ENCODE measurements at places on chromosomes 6 and 20. TPM values are rescaled to one million over a fixed set of nuclear protein-coding genes. Genes with fewer than 3 reads are reported as not detected.

Gene CST8
- not detected for total RNA-seq

Gene CPNE5
- total RNA-seq: not detected

Gene SLC17A3
- total RNA-seq: 1.1 TPM

Gene HECA
- 2.0 TPM for total RNA-seq

Gene SNPH
- 4.9 TPM for total RNA-seq

Gene LATS1
- total RNA-seq: 7.4 TPM

Gene B3GALT4
- 0.93 TPM for total RNA-seq

Gene LAMA5
- 411 TPM for total RNA-seq

Gene SOBP
- 0.91 TPM for total RNA-seq

Gene MARCKS
- total RNA-seq: 15.3 TPM

Gene SLC29A1
- total RNA-seq: 50.6 TPM

Gene CD109
- total RNA-seq: 39.7 TPM

Gene MLN
- total RNA-seq: not detected

Gene ALDH5A1
- 7.0 TPM for total RNA-seq

Gene OR12D3
- not detected for total RNA-seq

Gene RCAN2
- total RNA-seq: not detected

Gene DEFB113
- not detected for total RNA-seq

Gene BTNL2
- total RNA-seq: not detected

Gene DPPA5
- total RNA-seq: not detected

Gene CPXM1
- not detected for total RNA-seq

Gene ADAT2
- 3.5 TPM for total RNA-seq

Gene COL9A1
- total RNA-seq: 0.05 TPM

Gene GCNT2
- total RNA-seq: 7.6 TPM

Gene ERGIC3
- 213 TPM for total RNA-seq

Gene FKBP1C
- 2.3 TPM for total RNA-seq

Gene RSPH4A
- total RNA-seq: 0.16 TPM

Gene SAMD3
- total RNA-seq: not detected

Gene OTOR
- not detected for total RNA-seq

Gene IRAK1BP1
- total RNA-seq: 0.72 TPM

Gene ZC3H12D
- 0.14 TPM for total RNA-seq

Gene RIPPLY2
- 0.46 TPM for total RNA-seq

Gene GSTA2
- 0.07 TPM for total RNA-seq

Gene EYS
- 0.19 TPM for total RNA-seq

Data from A549 treated with CORT108297 at 1 μM for 4 hours (cell line).